Right cardiac atrium (tissue), 5 donors: ENCODE measurements at places on chromosomes 6 and 20. TPM values are rescaled to one million over a fixed set of nuclear protein-coding genes. Genes with fewer than 3 reads are reported as not detected.

DNA sequence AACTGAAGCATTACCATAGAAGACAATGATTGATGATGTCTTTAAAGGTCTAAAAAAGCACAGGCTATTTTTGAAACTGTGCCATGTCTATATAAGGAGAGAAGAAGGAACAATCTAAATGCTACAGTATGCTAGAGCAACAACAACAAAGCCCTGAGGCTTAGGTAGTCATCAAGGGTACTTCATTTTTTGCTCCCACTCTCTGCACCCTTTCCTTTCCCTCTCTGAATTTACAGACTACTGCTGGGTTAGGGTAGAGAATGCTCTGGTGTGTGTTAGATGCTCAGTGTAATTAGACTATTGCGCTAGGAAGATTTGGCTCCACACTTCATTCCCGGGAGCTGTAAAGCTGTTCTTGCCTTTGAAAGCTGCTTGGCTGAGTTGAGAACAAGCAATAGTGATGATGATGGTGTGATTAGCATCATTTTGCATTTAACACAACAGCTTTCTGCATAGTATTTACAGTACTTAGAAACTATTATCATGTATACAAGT is 1262.5 kb upstream of the CITED2 start:
- DNase-seq = no peak

FGD2 gene
- total RNA-seq = 9.7 TPM

DNA sequence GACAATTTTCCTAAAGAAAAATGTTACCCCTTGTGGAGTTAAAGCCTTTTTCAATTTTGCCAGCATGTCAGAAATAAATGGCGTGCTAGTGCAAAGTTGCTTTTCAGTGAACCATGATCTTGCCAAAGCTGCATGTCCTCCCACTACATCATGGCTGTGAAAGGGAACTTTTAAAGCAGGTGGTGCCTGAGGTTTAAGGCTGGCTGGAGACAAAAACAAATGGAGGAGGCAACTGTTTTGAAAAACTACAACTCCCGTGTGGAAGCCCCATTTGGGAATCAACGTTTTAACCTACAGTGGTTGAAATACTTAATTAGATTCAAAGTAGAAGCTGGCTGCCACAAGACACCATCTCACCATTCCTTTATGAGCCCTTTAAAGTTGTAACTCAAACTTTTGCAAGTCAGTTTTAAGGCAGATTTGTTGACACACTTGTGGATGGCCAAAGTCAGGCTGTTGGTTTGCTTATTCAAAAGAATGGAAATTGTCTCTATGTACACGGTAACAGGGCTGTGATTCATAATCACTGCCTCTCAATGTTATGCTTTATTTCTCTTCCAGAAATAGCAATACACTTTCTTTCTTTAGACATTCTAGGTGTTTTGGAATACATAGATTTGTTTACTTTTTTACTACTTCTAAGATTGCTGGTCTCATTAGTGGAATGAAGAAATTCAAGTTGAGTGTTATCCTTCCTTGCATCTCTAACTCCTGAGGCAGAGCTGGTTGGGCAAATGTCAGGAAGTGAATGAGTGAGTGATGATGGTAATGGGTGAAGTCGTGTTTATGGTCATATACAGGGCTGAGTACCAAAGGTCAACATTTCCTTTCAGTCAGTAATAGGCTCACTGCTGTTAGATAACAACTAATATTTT is 196.4 kb upstream of the GMDS start:
- DNase-seq = no peak

DNA sequence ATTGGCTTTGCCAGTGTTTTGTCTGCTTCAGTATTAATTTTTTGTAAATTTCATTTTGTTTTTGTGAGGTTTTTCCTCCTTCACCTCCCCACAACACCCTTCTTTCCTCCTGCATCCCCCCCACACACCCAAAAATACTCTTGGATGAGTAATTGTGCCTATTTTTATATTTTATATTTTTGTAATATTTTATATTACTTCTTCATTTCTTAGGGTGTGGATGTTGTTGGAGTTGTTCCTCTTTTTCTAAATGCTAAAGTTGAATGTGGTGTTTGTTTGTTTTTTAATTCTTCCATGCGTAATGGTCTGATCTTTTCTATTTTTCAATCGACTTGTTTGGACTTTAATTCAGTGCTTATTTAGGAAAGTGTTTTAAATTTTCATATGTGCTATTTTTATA is 420.5 kb upstream of the SOX4 start:
- no peak for DNase-seq

HSPA12B gene
- 13.0 TPM for total RNA-seq

DNA sequence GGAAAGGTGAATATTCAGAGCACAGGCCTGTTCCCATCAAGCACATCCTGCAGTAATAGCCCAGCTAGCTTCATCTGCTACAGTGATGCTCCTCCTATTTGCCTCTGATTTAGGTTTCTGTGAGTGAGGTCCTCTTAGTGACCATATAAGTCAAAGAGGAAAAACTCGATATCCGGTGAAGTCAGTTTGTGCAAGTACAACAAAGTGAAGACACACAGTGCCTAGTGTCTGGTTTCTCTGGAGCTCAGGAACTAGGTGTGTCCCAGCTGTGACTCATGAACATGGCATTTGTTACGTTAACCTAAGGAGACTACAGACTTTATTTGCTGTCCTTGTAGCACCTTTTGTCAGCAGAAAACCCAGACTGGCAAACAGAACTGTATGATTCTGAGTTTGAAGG is 33.9 kb downstream of the EDN1 start:
- no peak for DNase-seq

DNA sequence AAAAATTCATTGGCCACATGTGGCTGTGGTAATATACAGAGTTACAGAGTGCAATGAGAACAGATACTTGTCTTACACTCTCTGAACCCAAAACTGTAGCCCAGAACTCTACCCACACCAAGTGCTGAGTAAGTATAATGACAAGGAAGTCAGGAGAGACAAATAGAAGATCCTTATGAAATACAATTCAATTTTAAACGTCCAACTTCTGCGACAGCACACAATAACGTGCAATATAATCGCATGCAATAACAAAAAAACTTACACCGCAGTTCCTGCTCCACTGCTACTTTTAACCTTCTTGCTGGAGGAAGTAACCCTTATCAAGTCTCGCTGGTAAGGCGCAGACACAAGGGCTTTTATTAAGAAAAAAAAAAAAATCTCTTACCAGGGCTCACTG is 881 bp downstream of the SFT2D1 start:
- no peak for DNase-seq

RNF144B gene
- 11.9 TPM for total RNA-seq

USP49 gene
- 2.0 TPM for total RNA-seq

DNA sequence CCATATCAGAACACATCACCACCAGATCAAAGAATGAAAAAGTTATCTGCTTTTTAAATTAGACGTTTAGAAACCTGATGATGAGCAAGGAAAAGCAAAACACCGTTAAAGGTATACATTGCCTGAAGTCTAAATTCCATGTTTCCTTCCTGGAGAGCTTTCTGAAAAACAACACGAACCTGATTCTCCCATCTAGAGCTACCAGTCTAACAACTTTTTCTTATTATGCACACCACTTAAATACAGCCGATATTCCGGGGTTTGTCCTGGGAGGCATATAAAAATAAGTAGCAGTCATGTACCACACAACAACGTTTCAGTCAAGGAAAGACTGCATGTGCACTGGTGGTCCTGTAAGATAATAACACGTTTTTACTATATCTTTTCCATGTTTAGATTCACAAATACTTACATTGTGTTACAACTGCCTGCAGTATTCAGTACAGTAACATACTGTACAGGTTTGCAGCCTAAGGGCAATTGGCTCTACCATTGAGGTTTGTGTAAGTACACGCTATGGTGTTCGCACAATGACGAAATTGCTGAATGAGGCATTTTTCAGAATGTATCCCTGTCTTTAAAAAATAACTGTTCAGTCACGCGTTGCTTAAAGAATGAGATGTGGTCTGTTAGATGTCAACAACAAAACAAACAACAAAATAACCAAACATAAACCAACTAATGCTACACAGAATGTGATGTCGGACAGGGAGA is 19.1 kb upstream of the LYRM2 start:
- no peak for DNase-seq

PRELID3B gene
- total RNA-seq = 32.1 TPM

PNRC1 gene
- total RNA-seq = 223 TPM

- DNase-seq = no peak
These were observed 4.2 kb downstream of the GPR31 start for GRCh38 chr6:167153521-167153959.

DNA sequence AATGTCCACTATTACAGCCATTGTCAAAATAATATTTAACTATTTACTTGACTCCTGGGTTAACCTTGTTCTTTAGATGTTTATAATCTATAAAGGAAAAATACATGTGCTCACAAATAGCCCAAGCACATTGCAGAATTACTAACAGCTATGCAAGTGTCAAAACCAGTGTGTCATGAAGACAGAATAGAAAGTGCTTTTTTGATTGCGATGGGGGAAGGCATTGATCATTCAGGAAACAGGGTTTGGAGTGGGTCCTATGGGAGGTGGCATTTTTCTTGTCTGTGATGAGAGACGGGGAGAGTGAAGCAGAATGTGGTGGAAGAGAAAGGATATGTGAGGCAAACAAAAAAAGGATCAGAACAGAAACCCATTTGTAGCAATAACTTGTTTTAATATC is 1.0 kb upstream of the AGPAT4 start:
- DNase-seq = no peak

- no peak for DNase-seq
These were observed 85.1 kb downstream of the MDN1 start for GRCh38 chr6:89734526-89734925.

DNA sequence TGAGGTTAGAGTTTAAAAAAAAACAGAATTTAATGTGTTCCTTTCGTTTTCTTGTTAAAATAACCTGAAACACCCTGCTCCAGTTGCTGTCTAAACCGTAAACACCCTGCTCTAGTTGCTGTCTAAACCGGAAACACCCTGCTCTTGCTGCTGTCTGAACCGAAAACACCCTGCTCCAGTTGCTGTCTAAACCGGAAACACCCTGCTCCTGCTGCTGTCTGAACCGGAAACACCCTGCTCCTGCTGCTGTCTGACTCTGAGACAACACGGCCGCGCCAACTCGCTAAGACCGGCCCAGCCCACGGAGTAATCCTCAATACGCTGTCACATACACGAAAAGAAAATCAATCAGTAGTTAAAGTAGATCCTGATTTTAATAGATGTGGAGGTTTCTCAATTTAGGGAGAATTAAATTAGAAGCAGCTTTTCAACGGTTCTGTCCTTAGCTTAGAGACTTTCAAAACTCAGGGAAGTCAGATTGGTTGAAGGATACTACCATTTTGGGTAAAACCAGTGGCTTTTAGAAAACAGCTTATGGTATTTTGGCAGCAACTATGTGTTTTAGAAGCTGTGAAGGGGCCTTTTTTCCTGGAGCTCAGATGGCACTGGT is 98.3 kb downstream of the RAMACL start:
- peak; percentile 81 for DNase-seq

GRCh38 chr20:43973231-43973630 is 58.6 kb downstream of the TOX2 start:
- no peak for DNase-seq

DNA sequence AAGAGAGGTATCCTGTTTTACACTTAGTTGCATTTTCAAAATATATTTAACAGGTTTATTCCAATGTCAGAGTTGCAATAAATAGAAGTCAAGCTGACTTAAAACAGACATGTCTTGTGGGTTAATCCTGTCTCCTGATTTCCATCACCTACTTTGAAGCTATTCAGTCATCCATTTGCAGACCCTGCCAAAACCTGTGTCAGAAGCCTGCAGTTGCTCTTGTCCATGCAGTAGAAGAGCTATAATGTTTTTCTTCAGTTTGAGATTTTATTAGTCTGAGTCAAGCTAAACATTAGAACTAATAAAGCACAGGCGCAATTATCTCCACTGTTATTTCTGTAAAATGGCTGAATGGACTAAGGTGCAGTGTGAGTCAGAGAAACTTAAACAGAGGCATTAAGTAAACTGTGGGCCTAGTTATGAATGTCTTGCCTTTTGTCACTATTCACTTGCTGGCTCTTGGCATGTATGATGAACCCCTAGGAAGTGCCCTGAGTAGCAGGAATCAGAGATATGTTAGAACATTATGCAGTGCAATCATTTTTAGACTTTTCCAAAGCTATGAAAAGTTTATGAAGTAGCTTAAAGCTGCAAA is 11.0 kb upstream of the HDGFL1 start:
- DNase-seq = no peak

GRCh38 chr6:105744815-105745214 is 341.3 kb upstream of the PRDM1 start:
- DNase-seq = no peak
